ENCODE measurements at places on chromosomes 12 and 14.

DNA sequence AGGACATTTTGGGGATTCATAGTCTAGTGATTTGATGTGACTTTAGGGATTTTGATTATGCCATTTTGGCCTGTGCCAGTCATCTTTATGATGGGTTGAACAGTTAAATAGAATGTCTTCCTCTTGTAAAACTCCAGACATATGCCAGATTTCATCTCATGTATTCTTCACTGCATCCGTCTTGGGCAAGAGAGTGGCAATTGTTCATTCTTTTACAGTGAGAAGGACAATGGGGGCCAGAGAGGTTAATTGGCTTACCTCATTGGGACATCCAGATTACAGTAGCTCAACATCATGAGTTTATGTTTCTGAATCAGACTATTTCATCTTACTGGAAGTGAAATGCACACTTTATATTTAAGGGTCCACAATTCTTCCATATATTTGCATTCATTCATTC is 108.2 kb upstream of the SLC38A2 start:
- no peak for DNase-seq

GRCh38 chr12:10128687-10129086 is 1.3 kb downstream of the CLEC7A start:
- no peak for DNase-seq

DNA sequence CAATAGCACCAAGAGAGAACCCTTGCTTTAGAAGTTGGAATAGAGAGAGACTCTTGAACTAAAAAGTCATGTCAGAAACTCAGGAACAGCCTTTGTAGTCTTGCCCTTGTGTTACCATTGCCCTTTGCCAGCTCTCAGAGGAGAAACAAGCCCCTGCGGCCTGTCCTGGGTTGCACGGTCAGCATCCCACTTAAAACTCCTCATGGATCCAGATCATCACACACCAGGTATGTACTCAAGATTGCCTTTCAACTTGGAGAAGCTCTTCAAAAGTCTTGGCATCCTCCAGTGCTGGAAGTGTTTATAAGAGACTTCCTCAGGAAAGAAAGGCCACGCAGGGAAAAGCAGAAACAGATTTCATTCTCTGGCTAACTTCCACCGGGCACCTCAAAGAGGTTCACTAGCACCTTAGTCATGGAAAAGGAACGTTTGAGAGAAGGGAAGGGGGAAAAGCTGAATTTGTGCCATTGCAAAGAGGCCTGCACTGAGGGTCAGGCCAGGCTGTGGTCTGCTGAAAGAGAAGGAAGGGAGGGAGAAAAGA is 594.2 kb downstream of the MED13L start:
- no peak for DNase-seq

GRCh38 chr14:80134321-80134720 is 77.0 kb downstream of the DIO2 start:
- DNase-seq, result no peak

- DNase-seq, result no peak
Measured at GRCh38 chr14:50578433-50578832, 18.5 kb downstream of the ATL1 start.

DNA sequence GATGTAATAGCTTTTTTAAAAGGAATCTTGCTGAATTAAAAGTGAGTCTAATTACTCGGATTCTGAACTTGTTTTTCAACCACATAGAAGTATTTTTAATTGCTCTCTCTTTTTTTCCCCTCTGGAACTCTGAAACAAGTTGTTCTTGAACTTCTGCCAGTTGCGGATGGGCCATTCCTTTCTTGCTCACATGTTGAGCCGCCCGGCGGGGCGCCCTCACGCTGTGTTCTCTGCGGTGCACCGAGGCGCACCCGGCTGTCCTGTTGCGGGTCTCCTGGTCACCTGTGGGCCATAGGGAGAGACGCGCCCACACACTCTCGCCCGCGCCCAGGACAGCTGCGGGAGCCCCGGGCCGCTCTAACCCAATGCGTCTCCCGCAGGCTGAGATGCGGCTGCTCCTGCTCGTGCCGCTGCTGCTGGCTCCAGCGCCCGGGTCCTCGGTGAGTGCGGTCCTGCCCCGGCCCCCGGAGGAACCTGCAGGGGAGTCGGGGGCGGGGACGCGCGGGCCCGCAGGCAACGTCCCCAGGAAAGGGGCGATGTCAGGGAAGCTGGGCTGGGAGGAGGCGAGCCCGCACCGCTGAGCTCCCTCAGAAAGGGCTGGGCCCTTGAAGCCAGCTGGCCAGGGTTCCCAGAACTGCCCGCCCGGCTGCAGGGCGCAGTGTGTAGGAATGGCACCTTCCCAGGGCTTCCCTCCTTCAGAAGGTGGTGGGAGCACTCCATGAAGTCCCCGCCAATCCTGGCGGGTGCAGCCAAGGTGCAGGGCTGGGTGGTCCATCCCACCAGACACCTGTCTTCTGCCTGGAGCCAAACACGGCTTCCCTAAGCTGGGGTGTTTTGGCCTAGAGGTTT is 2.3 kb downstream of the PAPLN start:
- DNase-seq, result no peak

DNA sequence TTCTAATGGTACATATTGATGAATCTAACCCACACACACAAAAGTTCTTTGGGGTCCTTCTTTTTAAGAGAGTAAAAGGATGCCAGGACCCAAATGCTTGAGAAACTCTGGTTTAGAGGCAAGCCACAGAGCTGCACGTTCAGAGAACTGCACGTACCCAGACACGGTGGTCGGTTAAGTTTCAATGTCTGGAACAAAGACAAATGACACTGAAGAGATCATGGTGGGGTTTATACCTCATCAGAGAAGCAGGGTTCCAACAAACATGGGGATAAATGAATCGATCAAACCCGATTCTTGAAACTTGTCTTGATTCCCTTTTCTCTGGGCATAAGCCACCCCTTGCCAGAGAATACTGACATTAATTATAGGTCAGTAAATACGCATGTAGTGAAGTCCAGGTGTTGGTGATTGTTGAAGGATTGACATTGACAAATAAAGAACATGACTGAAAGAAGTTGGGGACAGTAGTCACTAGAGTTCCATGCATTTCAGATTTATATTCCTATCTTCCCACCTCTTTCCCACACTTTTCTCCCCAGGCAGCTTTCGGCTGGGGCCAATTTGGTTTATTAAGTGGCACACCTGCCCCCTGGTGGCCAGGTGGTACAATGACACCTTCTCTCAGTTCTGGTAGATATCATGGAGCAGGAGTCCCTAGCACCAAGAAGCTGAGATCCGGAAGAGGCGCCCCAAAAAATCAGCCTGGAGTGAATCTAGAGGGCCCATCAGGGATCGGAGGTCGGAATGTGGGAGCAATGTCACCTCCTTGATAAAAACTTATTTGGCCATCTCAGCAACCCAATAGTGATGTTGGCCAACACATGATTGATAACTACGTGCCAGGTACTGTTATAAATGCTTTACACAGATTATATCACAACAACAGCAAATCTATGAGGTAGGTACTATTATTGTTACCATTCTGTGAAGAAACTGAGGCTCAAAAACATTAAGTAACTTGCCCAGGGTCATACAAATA is 17.8 kb upstream of the HDAC7 start:
- peak; percentile 70 for DNase-seq

- DNase-seq, result no peak
Measured at GRCh38 chr14:88882236-88882635, 57.8 kb downstream of the TTC8 start.

DNA sequence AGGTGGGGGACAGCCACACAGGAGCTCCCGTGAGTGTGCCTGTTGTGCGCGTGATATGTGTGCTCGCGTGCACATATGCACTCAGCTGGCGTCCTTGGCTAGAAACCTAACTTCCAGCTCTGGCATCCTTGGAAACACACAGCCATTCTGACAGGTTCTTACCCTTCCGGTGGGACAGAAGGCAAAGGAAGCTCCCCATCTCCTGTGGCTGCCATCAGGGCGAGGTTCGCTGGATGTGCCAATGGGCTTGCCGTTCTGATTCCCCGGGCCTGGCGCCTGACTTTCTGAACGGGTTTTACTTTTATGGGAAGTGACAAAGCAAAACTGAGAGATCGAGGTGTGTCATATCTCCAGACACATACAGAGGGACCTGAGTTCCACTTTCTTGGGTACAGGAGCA is 124.7 kb downstream of the PAPOLA start:
- DNase-seq, result peak; percentile 18

GRCh38 chr14:100298551-100299237 is 7.5 kb downstream of the SLC25A29 start:
- no peak for DNase-seq

GRCh38 chr14:33790996-33791395 is 159.9 kb downstream of the EGLN3 start:
- peak; percentile 16 for DNase-seq

DNA sequence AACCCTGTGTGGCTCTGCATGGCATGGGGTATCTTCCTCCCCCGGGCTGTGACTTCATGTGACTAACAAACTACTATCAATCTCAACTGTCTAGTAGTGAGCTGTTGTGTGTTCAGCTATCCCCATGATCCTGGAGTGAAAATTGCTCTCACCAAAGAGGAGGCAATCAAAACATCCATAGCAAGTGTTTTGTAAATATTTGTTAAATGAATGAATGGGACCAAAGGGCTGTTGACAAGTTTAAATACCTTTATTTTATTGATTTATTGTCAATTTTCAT is 138.1 kb upstream of the CPM start:
- no peak for DNase-seq

GRCh38 chr12:107443320-107444090 is 242.1 kb upstream of the PWP1 start:
- DNase-seq, result no peak

DNA sequence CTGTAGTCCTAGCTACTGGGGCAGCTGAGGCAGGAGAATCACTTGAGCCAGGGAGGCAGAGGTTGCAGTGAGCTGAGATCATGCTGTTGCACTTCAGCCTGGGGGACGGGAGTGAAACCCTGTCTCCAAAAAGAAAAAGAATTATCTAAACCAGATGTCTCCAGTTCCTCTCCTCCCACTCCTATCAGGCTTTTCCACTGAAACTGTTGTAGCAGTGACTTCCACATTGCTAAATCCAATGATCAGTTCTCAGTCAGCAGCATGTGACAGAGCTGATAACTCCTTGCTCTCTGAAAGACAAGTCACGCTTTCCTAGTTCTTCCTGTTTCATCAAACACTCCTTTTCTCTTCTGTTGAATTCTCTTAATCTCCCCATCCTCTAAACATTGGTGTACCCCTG is 8.6 kb downstream of the SLC38A6 start:
- no peak for DNase-seq

DNA sequence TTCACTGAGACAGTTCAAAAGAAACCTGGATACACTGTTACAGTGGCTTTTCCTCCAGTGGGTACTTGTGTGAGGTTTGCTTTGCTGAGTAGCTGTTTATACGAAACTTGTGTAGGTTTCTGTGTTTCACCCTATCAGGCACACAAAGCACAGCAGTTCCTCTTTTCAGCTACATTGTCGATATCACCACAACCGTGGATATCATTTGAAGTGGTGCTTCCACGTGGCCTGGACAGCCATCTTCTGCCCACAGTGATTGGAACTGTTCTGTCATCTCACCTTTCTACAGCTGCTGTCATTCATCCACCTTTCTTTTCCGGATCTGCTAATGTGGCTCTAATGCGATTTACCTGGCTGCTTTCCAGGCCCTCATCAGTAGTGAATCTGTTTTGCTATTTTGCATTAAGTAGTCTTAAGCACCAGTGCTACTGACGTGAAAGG is 368.8 kb downstream of the SYT1 start:
- no peak for DNase-seq

- DNase-seq, result no peak
Measured at GRCh38 chr14:99466758-99467157, 13.9 kb downstream of the SETD3 start.

DNA sequence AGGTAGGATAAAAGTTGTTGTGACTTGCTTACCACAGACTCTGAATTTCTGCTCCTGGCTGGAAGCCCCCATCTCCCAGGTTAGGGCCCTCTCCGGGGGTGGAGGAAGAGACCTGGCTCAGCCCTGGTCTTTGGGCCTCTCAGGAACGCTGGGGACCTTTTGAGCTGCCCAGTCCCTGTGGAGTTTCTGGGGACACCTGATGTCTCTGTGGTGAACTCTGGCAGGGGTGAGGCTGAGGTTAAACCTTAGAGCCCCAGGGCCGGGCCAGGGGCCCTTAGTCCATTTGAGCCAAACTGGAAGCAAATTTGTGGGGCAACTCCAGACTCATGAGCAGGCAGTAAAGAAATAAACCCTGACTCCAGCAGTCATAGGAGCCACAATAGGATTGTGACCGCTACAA is 112.1 kb downstream of the ADGRD1 start:
- DNase-seq, result no peak

GRCh38 chr12:42946871-42947381 is 357.4 kb upstream of the PRICKLE1 start:
- DNase-seq, result no peak

DNA sequence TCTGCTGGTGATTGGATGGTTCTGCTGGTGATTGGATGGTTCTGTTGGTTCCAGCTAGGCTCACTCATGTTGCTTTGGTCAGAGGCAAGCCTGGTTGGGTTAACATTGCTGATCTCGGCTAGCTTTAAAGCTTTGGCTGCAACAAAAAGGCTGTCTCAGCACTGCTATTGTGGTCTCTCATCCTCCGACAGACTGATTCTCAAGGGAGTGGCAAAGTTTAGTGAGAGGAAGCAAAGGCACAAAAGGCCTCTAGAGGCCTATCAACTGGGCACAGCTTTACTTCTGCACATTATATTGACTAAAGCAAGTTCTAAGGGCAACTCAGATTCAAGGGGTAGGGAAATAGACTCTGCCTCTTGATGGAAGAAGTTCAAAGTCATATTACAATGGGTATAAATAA is 84.7 kb upstream of the LGR5 start:
- DNase-seq, result no peak

DNA sequence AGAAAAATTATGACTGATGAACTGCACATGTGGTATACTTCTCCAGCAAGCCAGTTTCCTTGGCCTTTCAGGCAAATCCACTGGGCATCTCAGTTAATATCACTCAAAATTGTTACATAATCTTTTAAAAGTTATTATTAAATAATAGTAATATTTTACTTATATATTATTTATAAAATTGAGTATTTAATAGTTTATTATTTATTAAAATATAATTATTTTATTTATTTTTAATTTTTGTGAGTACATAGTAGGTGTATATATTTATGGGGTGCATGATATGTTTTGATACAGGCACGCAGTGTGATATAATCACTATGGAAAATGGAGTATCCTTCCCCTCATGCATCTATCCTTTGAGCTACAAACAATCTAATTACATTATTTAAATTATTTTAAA is 384.1 kb upstream of the LRFN5 start:
- DNase-seq, result no peak

DNA sequence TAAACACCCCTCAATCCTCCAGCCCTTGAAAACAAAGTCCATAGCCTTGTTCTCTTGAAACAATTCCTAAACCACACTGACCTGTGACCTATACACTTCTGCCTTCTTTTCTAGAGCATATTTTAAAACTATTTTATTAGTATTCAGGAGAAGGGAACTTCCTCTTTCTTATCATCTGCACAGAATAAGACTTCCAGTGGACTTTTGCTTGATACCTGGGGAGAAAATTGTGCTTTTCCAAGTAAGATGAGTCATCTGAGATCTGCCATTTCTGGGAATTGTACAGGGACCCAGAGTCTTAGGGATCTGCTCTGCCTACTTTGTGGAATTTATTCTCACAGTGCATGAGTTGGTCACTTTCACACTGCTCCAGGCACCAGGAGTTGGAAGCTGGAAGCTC is 10.5 kb upstream of the WNT5B start:
- no peak for DNase-seq

- no peak for DNase-seq
Measured at GRCh38 chr12:6343518-6343917, 1.6 kb upstream of the TNFRSF1A start.

GRCh38 chr14:34137001-34137745 is 186.3 kb upstream of the EGLN3 start:
- DNase-seq, result no peak
